T-helper 2 cell (primary cell): ENCODE measurements at places on chromosomes 3 and 15.
A peak's percentile ranks its signal among the peaks of the same experiment; 100 is the strongest.

GRCh38 chr15:75049392-75049791, 26.0 kb downstream of the PPCDC start:
- no peak for DNase-seq

DNA sequence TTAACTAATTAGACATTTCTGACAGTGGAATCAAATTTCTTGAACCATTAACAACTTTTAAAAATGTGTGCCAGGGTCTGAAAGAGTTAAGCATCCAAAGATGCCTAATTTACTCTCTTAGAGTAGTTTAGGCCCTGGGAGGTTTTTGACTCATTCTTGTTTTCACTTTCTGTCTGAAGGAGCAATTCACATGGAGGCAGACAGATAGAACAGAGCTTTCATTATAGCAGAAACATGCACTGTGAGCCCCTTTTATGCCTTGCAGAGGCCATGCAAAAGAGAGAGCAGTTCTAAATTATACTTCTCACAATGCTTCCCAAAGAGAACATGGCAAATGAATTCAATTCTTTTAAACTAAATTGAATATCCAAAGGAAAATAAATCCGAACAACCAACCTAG, 554.8 kb downstream of the MFSD1 start:
- no peak for DNase-seq

GRCh38 chr15:100733101-100733842, 130.9 kb downstream of the ASB7 start:
- DNase-seq: no peak

DNA sequence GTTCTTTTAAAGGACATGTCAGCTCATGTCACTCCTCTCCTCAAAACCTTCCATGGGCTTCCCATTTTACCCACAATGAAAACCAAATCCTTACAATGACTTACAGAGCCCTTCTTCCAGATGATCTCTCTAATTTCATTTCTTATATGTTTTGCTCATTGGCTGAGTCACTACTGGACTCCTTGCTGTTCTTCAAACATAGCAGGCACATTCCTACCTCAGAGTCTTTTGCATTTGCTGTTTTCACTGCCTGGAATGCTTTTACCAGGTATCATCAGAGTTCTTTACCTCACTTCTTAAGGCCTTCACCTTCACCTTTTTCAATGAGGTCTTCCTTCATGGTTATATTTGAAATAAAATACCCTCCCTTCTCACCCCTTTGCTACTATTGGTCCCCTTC, 57.3 kb downstream of the NECTIN3 start:
- no peak for DNase-seq

DNA sequence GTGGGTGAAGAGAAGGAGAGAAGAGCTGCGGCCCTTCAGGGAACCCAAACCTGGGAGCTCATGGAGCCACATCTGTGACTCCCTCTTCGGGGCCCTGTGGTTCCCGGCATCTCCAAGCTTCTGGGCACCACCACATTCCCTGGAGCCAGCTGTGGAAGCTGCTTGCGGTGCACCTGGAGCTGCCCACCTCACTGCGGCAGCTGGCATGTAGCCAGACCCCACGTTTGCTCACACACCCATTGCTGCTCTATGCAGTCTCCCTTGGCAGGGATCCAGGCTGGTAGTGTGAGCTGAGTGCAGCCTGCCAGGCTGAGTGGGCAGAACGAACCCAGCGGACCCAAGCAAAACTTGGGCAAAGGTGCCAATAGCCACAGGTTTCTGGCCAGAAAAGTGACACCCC, 16.8 kb upstream of the PLA2G4E start:
- DNase-seq: no peak

DNA sequence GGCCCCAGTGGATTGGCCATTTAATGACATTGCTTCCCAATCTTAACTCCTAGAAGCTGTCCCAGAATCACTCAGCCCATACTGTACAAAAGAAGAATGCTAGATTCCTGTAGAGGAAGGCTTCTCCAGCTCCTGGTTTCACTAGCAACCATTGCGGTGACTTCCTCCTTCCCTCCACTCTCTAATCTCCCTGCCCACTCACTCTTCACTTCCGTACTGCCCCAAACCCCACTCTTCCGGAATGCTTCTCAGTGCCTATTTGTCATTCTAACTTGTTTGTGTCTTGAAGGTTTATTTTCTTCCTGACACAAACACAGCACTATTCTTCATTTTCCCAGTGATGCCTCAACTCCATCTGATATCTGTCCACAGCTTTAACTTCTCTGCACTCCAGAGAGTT, 97.1 kb upstream of the SPATA16 start:
- no peak for DNase-seq

- DNase-seq: no peak
Measured at GRCh38 chr3:50466177-50466576, 37.3 kb downstream of the CACNA2D2 start.

- no peak for DNase-seq
Measured at GRCh38 chr3:35200056-35200455, 439.3 kb upstream of the ARPP21 start.

- DNase-seq: no peak
Measured at GRCh38 chr3:4571690-4572334, 78.7 kb downstream of the ITPR1 start.

DNA sequence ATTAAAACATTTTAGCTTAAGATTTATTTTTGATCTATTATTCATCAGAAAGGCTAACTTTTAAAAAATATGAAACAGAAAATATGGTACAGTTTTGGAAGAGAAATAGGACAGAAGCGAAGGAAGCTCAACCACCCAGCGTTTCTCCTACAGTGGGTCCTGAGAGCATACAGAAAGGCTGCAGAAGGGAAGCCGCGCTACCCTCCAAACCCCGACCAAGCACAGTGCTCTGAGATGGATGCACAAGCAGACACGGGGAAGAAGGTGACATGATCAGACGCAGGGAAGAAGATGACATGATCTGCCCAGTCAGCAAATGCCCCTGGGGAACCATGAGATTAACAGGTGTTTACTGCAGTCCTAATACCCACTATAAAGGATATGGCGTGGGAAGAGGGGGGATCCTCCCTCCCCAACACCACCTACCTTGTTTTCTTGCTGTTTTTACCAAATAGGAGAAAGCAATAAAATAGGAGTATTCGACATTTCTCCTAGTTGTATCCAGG, 14.4 kb downstream of the DCUN1D1 start:
- DNase-seq: no peak

DNA sequence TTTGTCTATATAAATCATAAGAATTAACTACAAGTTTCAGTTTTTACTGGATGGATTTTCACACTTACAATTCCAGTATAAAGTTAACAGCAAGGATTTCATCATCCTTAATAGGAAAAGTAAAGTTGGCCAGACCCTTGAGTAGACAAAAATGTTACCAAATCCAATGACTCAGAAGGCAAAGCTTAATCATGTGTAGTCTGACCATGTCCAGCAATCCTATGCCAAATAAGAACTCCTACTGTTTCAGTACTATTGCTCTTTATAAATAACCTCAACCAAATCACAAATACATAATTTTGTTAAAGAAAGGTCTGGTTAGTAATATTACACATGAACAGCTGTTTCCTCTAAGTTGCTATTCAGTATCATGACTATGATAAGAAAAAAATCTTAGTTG, 35.0 kb downstream of the PLOD2 start:
- DNase-seq: no peak

GRCh38 chr3:179038216-179038898, 33.3 kb downstream of the ZMAT3 start:
- DNase-seq: no peak

DNA sequence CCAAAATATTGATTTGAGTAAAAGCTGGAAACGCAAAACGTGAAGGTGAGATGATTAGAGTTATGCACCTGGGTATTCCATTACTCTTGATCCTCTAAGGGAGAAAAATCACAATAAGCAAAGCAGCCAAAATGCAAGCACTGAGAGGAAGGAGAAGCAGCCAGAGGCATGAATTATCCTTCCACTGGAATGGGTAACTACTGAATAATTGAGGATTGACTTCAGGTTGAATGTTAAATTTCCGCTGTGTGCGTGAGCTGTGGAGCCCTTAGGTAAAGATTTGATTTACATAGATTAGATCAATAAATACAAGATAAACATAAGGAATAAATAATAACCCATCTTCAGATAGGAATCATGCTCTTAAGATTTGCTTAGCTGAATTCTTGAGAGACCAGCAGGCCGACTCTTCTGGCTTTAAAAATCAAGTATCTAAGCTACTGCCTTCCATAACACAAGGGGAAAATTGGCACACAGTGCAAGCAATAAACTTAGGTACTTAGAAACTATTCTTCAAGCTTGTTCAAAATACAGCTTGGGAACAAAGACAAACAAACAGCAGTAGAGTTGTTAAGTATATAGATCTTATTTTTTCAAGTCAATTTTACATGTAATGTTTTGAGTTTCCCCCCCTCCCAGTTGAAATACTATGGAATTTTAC, 1459.5 kb downstream of the ZPLD1 start:
- DNase-seq: no peak

- no peak for DNase-seq
Measured at GRCh38 chr3:152943645-152944044, 108.7 kb downstream of the P2RY1 start.

DNA sequence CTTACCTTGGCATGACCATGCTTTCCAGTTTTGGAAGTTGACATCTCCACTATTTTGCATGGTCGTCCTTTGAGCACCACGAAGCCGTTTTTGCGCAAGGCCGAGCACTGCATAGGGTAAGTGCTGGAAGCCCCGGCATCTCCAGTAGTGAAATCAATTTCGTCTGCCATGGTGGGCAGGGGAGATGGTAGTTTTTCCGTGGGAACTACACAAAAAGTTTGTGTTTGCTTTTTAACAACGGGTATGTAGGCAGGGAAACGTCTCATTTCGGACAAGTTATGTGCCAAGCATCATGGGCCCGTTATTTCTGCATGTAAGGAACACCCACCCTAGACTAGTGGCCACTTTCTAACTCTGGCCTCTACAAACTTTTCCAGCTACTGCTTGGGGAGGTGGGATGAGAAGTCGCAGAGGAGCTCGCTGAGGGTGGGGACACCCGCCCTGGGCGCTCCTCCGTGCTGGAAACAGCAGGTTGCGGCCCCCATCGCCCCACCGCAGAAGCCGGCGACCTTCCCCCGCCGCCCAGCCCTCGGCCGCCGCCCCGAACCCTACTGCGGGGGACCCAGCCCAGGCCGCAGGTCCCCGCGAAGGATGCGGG, 701 bp downstream of the EIF5A2 start:
- DNase-seq: no peak

GRCh38 chr15:38080651-38081275, 146.3 kb downstream of the TMCO5A start:
- DNase-seq: no peak

GRCh38 chr3:123798550-123798949, 85.6 kb downstream of the MYLK start:
- DNase-seq: no peak

GRCh38 chr3:137792626-137793271, 28.6 kb downstream of the SOX14 start:
- no peak for DNase-seq

GRCh38 chr3:180058238-180058637, 21.5 kb upstream of the PEX5L start:
- no peak for DNase-seq

- DNase-seq: no peak
Measured at GRCh38 chr15:77839970-77840905, 207.5 kb upstream of the LINGO1 start.

- no peak for DNase-seq
Measured at GRCh38 chr15:41917767-41918430, 24.0 kb upstream of the SPTBN5 start.

DNA sequence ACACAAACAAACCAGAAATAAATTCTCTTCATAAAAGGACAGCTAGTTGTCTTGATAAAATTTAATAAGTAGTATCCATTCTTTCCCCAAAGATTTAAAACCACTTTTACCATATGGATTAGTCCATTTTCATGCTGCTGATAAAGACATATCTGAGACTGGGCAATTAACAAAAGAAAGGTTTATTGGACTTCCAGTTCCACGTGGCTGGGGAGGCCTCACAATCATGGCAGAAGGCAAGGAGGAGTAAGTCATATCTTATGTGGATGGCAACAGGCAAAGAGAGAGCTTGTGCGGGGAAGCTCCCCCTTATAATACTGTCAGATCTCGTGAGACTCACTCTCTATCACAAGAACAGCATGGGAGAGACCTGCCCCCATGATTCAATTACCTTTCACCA, 38.7 kb downstream of the C2CD4B start:
- no peak for DNase-seq

GRCh38 chr3:156551746-156552145, 3.2 kb downstream of the SSR3 start:
- DNase-seq: no peak

GRCh38 chr3:191329654-191330529, at the start of gene UTS2B:
Gene UTS2B (minus strand): TSS chr3:191330526. CDS start chr3:191282189, 48,337 bp downstream.
- no peak for DNase-seq

- no peak for DNase-seq
Measured at GRCh38 chr15:35013370-35013769, 25.3 kb upstream of the ZNF770 start.

- no peak for DNase-seq
Measured at GRCh38 chr3:167304077-167304476, 76.0 kb downstream of the ZBBX start.

GRCh38 chr3:146184241-146185015, 23.4 kb upstream of the PLOD2 start:
- no peak for DNase-seq

GRCh38 chr3:65006300-65006739, 318.5 kb upstream of the ADAMTS9 start:
- DNase-seq: no peak

DNA sequence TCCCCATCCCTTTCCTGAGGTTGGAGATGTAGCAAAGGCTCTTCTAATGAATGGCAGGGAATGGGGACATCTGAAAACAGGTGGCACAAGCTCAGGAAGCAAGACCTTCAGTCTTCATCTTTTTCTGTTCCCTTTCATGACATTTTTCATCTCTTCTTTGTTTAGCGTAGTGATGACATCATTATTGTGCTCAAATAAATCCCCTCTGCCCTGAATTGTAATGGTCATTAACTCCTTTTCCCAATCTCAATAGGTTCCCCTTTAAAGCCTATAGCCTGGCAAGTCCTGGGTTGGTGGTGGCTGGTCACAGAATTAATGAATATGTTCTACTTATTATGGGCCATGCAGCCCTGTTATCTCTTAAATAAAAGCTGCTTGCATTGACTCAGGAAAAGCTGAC, 21.4 kb downstream of the TF start:
- DNase-seq: no peak

DNA sequence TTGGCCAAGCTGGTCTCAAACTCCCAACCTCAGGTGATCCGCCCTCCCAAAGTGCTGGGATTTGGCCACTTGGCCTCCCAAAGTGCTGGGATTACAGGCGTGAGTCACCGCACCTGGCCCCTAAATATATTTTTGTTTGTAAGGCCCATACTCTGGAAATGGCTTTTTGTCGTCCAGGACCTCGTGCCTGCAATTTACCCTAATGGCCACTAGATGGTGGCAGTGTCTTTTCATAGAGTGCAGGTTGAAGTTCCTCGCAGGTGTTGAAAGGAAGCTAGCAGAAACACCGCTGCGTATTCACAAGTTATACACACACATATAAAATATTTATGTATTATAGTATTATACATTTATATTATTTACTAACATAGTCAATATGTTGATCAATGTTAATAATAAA, 97.2 kb downstream of the LRTM1 start:
- peak; percentile 4 for DNase-seq
